Adrenal gland (tissue), 19 donors: ENCODE measurements at places on chromosomes 5 and 9. TPM values are rescaled to one million over a fixed set of nuclear protein-coding genes. Genes with fewer than 3 reads are reported as not detected.

DNA sequence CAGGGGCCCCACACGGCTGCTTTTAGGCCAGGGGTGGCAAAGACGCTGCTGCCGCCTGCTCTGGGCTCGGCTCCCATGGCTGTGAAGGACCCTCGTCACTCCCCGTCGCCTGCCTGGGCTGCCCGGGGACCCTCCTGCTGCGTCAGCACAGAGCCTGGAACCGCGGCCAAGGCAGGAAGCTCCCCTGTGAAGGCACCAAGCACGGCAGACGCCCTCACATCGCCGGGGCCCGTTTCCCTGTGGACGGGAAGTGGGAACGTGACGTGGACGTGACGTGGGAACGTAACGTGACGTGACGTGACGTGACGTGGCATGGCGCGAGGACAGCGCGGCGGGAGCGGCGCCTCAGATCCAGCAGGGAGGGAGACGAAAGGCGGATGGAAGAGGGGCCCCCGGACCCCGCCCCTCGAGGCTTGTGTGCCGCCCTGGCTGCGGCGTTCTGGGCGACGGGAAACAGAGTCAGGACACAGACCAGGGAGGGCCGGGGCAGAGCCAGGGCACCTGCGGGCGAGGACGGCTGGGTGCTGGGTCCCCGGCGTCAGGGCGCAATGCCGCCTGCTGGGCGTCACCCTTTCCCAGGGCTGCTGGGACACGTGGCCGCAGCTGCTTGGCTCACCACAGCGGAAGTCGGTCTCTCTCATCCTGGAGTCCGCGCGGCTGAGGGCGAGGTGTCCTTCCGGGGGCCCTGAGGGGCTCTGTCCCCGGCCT, 53.1 kb downstream of the MRPL36 start:
- no peak overlapping the region for H3K4me3 ChIP-seq
- H3K36me3 ChIP-seq = no peaks in the 10 kb centered on the region
- H3K4me1 ChIP-seq = no peaks in the 10 kb centered on the region
- H3K27ac ChIP-seq = no peak overlapping the region
- peak; percentile 10 for DNase-seq
- no peaks in the 10 kb centered on the region for H3K27me3 ChIP-seq

DNA sequence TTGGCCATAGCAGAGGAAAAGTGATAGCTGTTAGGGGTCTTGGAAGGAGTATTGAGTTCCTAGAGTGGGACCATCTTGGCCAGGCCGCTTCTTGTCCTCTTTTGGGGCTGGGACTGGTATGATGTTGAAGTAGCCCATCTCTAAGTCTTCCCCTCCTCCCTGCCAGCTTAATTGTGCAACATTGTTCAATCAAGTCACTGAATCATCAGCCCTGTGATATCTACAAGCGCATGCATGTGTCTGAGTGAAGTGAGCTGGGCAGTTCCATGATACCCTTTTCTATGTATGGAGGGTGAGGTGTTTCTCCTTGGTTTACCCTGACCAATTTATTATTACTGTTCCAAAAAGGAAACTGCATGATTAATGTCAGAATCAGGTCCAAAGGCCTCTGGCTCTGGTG, 112.2 kb downstream of the C9orf152 start:
- peaks cover 5% of the 10 kb centered on the region for H3K4me1 ChIP-seq
- H3K36me3 ChIP-seq = no peaks in the 10 kb centered on the region
- DNase-seq = no peak
- no peak overlapping the region for H3K4me3 ChIP-seq
- H3K27me3 ChIP-seq = no peaks in the 10 kb centered on the region

- DNase-seq = no peak
- no peak overlapping the region for H3K4me3 ChIP-seq
- H3K27ac ChIP-seq = no peak overlapping the region
- no peaks in the 10 kb centered on the region for H3K36me3 ChIP-seq
- H3K27me3 ChIP-seq = no peaks in the 10 kb centered on the region
Observed at GRCh38 chr5:66854416-66854815, 258.2 kb downstream of the MAST4 start.

GRCh38 chr5:80275347-80275746, 19.5 kb upstream of the SERINC5 start:
- no peak overlapping the region for H3K4me3 ChIP-seq
- H3K4me1 ChIP-seq = no peaks in the 10 kb centered on the region
- no peak overlapping the region for H3K27ac ChIP-seq
- no peaks in the 10 kb centered on the region for H3K27me3 ChIP-seq
- no peaks in the 10 kb centered on the region for H3K36me3 ChIP-seq

TTLL11 gene
- total RNA-seq = 23.5 TPM
